ENCODE measurements at places on chromosomes 6 and 20. TPM values are rescaled to one million over a fixed set of nuclear protein-coding genes. Genes with fewer than 3 reads are reported as not detected.
A peak's percentile ranks its signal among the peaks of the same experiment; 100 is the strongest.

SIRPB2 gene
- total RNA-seq: 0.84 TPM

DNA sequence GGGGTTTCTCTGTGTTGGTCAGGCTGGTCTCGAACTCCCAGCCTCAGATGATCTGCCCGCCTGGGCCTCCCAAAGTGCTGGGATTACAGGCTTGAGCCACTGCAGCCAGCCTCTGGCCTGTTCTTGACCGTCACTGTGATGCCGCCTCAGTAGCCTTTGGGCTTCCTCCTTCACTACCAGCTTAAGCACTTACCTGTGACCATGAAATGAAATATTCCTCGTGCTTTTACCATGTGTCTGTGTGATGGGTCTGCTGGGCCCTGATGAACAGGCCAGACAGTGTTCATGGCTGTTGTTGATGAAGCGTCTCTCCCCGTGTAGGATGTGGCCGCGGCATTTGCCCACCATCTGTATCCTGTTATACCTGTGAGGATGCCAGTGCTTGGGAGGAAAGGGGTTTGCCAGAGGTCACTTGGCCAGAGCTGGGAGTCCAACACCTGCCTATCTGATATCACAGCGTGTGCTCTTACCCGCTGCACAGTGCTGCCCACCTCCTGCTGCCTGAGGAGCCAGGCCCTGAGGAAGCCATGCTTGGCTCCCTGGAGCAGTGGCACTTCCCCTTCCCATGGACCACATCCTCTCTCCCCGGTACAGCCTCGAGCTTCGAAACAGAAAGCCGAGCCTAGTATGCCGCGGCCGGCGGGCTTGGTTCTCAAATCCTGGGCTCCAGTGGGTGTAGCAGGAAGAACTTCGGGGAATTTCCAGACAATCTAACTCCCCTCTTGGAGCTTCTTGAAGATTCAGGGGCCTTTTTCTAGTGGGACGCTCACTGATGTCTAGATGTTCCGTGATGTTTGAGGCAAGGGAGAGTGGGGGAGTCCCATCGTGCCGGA, 167.9 kb downstream of the ZDHHC14 start:
- peak; percentile 30 for DNase-seq

PRKN gene
- total RNA-seq: 4.0 TPM

UBD gene
- 0.31 TPM for total RNA-seq

FAM217A gene
- total RNA-seq: not detected

ALDH5A1 gene
- 5.9 TPM for total RNA-seq

- DNase-seq: peak; percentile 32
Measured at GRCh38 chr20:56630086-56630493, 984 bp downstream of the TFAP2C start.

DNA sequence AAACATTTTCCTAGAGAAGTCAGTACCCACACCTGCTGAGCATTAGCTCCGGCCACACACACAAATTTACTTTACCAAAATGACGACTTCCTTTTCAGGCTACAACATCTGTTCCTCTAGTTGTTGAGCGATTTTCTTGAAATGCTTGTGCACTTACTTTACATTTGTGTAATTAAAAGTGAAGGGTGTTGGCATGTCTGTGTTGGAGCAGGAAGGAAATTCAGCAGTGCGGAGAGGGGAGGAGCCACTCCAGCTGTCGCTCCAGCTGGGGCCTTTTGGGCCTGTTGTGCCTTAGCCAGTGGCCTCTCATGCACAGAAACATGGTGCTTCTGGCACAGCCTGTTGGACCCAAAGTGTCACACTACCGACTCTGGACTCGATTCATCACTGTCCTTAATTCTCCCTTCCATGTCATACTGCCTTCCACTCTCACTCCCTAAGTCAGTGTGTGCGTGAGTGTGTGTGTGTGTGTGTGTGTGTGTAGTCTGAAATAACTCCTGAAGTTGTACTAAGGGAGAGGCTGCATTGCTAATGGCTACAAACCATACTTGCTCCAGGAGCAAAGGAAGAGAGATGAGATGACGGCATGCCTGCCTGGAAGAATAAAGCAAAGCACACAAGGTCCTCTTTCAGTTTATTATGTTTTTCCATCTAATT, 191.8 kb upstream of the ARG1 start:
- peak; percentile 78 for DNase-seq

HRH3 gene
- 0.35 TPM for total RNA-seq

- no peak for DNase-seq
Measured at GRCh38 chr6:114092943-114093342, 122.0 kb upstream of the HDAC2 start.

GRCh38 chr6:4008324-4009047, 70.5 kb downstream of the FAM217A start:
- peak; percentile 86 for DNase-seq

DNA sequence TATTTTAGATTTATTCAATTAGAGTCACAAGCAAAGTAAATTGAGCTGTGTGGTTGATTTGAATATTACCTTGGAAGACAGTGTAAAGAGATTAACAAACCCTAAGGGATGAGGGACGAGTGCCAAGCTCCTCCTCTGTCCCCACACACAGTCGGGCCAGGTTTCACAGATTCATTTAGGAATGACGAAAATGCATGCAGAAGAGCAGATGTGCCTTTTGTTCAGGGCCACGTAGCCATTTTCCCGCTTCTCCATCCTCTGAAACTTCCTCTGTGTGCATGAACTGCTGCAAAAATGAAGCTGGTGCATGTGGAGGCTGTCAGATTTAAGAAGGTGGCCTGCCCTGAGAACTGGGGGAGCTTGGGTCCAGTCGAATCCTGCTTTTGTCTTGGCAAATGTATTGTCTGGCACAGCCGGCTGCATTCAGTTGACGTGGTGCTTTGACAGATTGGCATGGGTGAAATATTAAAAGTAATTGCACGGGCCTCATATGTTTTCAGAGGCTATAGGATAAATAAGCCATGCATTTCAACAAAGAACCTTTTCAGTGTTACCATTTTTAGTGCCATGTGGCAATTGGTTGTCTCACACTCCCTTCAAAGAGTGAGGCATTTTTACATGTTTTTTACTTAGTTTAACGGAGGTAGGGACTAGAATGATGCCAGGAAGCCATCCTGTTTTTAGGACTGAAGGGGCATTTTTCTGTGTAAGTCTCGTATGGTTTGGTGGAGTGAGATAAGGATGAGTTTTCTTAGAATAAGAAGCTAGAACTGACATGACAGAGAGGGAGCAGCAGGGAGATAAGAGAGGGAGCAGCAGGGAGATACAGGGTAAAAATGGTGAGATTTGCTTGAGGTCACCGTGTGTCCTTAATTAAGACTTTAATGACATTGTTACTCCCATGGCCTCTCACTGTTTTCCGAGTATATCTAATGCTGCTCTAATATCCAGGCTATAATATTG, 361.1 kb downstream of the NRN1 start:
- peak; percentile 21 for DNase-seq

GRCh38 chr6:82025271-82025670, 222.3 kb downstream of the IBTK start:
- DNase-seq: no peak

GRCh38 chr6:124973780-124974179, 11.5 kb downstream of the RNF217 start:
- no peak for DNase-seq

DNA sequence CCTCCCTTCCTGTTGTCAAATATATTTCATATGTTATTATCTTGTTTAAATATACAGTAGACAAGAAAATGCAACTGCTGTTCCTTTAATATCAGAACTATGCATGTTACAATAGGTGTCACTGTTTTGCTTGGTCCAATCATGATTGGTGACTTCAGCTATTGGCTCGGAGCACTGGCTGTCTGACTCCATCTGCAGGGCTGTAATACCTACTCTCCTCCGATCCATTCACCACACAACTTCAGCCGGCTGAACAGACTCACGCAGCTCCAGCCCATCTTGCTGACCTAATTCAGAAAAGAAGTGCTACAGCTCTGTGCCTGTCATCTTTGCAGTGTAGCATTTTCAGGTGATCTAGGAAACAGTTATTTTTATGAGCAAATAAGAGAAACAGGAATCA, at the start of gene BTBD3:
Gene BTBD3, plus strand, starts transcription at position 231 of the 400 bp plus-strand sequence. CDS start 383 bp downstream, outside the sequence.
- peak; percentile 96 for DNase-seq

DNA sequence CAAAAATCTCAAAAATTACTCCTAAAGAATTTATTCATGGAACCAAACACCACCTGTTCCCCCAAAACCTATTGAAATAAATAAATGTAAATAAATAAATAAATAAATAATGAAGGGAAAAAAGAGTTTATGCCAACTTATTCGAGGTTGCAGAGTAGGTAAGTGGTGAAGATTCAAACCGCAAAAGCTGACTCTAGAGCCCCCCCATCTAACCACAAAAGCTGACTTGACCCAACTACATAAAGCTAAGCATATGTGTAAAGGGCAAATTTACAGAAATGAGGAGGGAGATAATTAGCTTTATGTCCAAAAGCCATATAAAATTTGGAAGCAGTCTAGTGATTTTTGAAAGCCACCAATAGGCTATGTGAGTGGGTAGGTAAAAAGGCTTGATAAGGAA, 486.9 kb downstream of the PKHD1 start:
- DNase-seq: no peak

DNA sequence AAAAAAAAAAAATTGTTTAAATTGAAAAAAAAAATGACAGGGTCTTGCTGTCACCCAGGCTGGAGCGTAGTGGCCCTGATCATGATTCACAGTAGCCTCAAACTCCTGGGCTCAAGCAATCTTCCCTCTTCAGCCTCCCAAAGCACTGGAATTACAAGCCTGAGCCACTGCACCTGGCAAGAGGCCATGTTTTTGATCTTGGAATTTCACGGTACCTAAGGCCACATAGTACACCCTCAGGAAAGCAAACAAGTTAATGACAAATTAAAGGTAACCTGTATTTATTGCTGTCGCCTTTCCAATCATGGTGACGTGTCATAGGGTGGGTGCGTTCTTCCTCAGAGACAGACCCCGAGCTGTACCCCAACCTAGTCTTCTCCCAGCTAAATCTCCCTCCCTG, 79.2 kb downstream of the LINC00237 start:
- no peak for DNase-seq

- DNase-seq: no peak
Measured at GRCh38 chr6:130577178-130577919, 211.5 kb downstream of the TMEM200A start.

GRCh38 chr6:36269834-36270705, at the start of gene PNPLA1:
Gene PNPLA1 (plus strand): TSS chr6:36270060. CDS start chr6:36270460, 400 bp downstream.
- no peak for DNase-seq

All from muscle of leg (tissue), 16 donors.